ENCODE measurements at places on chromosomes 7 and 10. TPM values are rescaled to one million over a fixed set of nuclear protein-coding genes. Genes with fewer than 3 reads are reported as not detected.

Gene IQUB
- 0.62 TPM for polyA plus RNA-seq

Gene PTN
- polyA plus RNA-seq = not detected

Gene RTKN2
- 0.35 TPM for polyA plus RNA-seq

Gene SDK1
- polyA plus RNA-seq = not detected

Gene CYP2W1
- 0.07 TPM for polyA plus RNA-seq

Gene PRLHR
- not detected for polyA plus RNA-seq

Gene HOXA9
- not detected for polyA plus RNA-seq

All from K562 (cell line).